RWPE2 (cell line): ENCODE measurements at places on chromosomes 4 and X.

DNA sequence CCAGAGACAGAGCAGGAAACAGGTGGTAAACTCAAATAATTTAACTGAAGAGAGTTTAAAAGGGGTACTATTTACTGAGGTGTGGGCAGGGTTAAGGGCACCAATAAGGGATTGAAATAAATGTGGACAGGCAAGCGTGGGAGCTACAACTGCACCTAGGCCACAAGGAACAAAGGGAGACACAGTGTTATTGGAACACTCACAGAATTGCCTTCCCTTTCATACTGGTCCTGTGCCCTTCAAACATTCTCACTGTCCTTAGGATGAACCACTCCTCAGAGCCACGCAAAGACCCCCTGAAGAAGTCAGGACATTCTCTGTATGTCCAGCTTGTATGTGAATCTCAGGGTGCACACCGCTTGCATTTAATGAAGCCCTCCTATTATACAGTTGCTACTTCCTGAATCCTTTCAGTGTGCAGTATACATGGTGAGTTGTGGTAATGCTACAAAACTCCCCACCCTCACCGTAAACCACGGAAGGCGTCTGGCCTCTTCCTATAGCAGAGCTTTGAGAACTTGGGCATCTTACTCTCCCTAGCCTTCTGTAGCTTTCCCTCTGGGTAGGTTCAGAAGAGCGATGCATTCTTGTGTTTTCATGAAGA lies 9.6 kb upstream of the MRPL1 start:
- no peaks in the 10 kb centered on the region for H3K4me1 ChIP-seq
- H3K4me3 ChIP-seq: no peak overlapping the region
- no peak overlapping the region for H3K27ac ChIP-seq
- H3K36me3 ChIP-seq: no peaks in the 10 kb centered on the region

DNA sequence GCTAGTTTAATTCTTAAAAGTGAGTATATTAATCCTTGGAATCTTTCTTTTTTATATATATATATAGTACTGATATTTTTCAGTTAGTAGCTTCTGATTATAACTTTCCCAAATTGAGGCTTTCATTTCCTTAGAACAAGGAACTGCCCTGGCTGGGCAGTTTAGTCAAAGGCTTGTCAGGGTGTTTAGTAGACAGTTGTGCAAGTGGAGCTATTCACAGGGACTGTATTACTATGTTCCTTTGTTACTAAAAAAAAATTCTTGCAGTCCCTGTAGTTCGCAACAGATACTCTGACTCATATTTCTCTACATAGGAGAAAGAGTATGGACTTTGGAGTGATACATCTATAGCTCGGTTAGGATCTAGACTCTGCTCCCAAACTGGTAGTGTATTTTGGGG lies 20.8 kb downstream of the USO1 start:
- no peaks in the 10 kb centered on the region for H3K27me3 ChIP-seq
- no peak for DNase-seq
- no peak overlapping the region for H3K27ac ChIP-seq
- peaks cover 16% of the 10 kb centered on the region for H3K36me3 ChIP-seq
- peaks cover 7% of the 10 kb centered on the region for H3K4me1 ChIP-seq

GRCh38 chr4:187474238-187474637 lies 521.3 kb upstream of the ZFP42 start:
- H3K36me3 ChIP-seq: no peaks in the 10 kb centered on the region
- no peak overlapping the region for H3K4me3 ChIP-seq
- H3K4me1 ChIP-seq: peaks cover 7% of the 10 kb centered on the region
- no peak overlapping the region for H3K27ac ChIP-seq

DNA sequence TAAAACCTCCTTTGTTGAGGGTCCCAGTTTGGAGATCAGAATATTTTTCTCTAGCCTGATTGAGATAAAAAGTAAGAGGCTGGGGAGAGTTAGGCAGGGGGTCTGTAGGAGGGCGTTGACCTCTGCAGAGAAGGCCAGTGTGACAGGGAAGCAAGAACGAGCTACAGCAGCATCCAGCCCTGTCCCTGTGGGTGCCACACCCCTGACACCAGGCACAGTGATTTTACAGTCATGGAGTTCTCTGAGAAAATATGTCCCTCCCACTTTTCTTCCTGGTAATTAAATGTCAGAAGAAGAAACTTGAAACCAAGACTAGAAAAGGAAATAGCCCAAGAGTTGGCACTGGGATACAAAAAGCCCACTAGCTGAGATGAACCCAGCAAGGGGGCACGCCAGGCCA lies 25.0 kb upstream of the HELT start:
- no peak overlapping the region for H3K4me3 ChIP-seq
- H3K4me1 ChIP-seq: no peaks in the 10 kb centered on the region
- peaks cover 7% of the 10 kb centered on the region for H3K27me3 ChIP-seq
- no peak for DNase-seq
- H3K36me3 ChIP-seq: no peaks in the 10 kb centered on the region
- H3K27ac ChIP-seq: no peak overlapping the region

GRCh38 chrX:1419545-1420355 lies 27.8 kb upstream of the SLC25A6 start:
- DNase-seq: no peak
- no peaks in the 10 kb centered on the region for H3K4me1 ChIP-seq
- H3K4me3 ChIP-seq: no peak overlapping the region
- no peak overlapping the region for H3K27ac ChIP-seq

GRCh38 chr4:52869196-52869595 lies 7.1 kb downstream of the RASL11B start:
- H3K27ac ChIP-seq: no peak overlapping the region
- no peaks in the 10 kb centered on the region for H3K4me1 ChIP-seq

DNA sequence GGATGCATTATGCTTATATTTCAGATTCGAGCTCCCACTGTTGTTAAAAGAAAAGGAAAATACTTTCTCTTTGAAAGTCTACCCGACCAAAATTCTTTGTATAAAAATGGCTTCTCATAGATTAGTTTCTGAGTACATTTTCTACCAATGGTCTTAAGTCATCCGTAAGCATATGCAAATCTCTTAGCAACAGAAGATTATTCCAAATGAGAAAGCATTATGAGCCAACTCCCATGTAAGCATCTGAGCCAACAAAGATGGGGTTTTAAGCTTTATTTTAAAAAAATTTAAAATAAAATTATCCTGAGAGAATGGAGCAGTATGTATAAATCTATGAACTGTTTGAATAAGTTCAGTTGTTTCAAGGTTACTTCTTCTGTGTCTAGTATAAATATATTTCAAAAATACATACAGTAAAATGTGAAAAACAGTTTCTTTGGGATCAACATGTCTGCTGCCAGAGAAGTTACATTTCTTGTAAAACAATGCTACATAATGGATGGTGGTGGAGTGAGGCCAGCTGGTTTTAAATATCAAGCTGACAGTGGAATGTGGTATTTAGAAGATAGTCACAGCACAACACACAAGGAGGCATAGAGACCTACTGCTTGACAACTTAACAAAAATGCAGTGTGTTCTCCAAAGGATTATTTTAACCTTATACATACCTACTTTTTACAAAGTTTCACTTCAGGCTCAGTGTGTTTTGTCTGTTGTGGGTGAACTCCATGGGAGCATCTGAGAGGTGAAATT lies 199.5 kb upstream of the DIPK2B start:
- no peaks in the 10 kb centered on the region for H3K4me1 ChIP-seq
- no peaks in the 10 kb centered on the region for H3K36me3 ChIP-seq
- no peaks in the 10 kb centered on the region for H3K27me3 ChIP-seq

GRCh38 chrX:154445776-154446175 lies 1.8 kb downstream of the FAM50A start:
- no peaks in the 10 kb centered on the region for H3K4me1 ChIP-seq
- DNase-seq: no peak
- no peak overlapping the region for H3K27ac ChIP-seq
- peaks cover 16% of the 10 kb centered on the region for H3K36me3 ChIP-seq

- H3K36me3 ChIP-seq: no peaks in the 10 kb centered on the region
- no peak for DNase-seq
- no peak overlapping the region for H3K4me3 ChIP-seq
- no peaks in the 10 kb centered on the region for H3K27me3 ChIP-seq
- no peaks in the 10 kb centered on the region for H3K4me1 ChIP-seq
- H3K27ac ChIP-seq: no peak overlapping the region
Observed at GRCh38 chr4:96035727-96036126, 195.8 kb downstream of the PDHA2 start.

- no peaks in the 10 kb centered on the region for H3K4me1 ChIP-seq
- no peak for DNase-seq
- peaks cover 19% of the 10 kb centered on the region for H3K36me3 ChIP-seq
- H3K27me3 ChIP-seq: no peaks in the 10 kb centered on the region
- no peak overlapping the region for H3K27ac ChIP-seq
Observed at GRCh38 chr4:184768296-184768695, 34.4 kb upstream of the CENPU start.

GRCh38 chr4:118225511-118225910 lies 127.3 kb downstream of the PRSS12 start:
- no peak overlapping the region for H3K4me3 ChIP-seq
- no peaks in the 10 kb centered on the region for H3K4me1 ChIP-seq
- H3K27ac ChIP-seq: no peak overlapping the region
- H3K36me3 ChIP-seq: no peaks in the 10 kb centered on the region
- no peaks in the 10 kb centered on the region for H3K27me3 ChIP-seq

DNA sequence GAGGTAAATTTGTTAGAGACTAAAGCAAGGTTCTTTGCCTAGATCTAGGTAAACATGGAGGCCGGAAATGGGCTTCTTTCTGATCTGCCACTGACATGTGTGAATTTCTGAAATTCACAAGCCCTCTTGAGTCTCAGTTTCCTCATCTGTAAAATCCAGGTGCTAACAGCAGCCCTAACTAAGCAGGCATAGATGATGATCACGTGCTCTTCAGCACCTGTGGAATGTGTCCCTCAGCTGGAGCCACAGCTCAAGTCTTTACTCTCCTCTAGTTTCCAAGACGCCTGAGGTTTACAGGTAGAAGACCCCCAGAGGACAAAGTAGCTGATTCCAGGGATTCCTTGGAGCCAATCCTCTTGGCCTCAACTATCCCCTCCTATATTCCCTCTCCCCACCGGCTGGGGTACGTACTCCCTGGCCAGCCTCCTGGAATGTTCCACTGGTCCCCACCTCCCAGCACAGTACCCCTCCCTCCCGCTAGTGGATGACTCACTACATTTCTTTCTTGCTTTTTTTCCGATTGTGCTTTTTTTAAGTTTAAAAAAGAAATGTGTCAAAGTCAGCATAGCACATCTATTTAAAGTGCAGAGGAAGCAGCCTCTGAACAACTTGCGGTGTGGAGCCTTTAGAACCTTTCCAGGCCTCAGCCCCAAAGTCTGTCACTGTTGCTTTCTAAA lies 98.4 kb downstream of the PHKA2 start:
- peaks cover 22% of the 10 kb centered on the region for H3K4me1 ChIP-seq
- H3K4me3 ChIP-seq: no peak overlapping the region
- no peaks in the 10 kb centered on the region for H3K36me3 ChIP-seq
- peak overlapping the region; percentile 39 for H3K27ac ChIP-seq

DNA sequence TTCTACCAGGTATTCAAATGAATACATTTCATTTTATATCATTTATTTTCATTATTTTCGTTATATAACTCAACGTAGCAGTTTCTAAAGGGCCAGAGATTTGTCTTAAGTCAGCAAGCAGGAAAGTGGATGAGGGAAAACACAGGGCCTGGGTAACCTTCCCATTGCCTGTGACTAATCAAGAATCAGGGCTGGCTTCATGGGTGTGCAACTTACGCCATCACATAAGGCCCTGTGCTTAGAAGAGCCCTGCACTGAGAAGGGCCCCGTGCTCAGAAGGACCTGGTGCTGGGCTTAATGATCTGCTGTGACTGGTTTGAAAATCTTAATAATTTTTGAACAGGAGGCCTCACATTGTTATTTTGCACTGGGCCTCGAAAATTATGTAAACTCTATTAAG lies 65.4 kb upstream of the FAM9C start:
- no peaks in the 10 kb centered on the region for H3K36me3 ChIP-seq
- peak overlapping the region; percentile 44 for H3K27ac ChIP-seq
- H3K27me3 ChIP-seq: no peaks in the 10 kb centered on the region
- peaks cover 11% of the 10 kb centered on the region for H3K4me1 ChIP-seq
